ENCODE measurements at places on chromosomes 12 and 14.

DNA sequence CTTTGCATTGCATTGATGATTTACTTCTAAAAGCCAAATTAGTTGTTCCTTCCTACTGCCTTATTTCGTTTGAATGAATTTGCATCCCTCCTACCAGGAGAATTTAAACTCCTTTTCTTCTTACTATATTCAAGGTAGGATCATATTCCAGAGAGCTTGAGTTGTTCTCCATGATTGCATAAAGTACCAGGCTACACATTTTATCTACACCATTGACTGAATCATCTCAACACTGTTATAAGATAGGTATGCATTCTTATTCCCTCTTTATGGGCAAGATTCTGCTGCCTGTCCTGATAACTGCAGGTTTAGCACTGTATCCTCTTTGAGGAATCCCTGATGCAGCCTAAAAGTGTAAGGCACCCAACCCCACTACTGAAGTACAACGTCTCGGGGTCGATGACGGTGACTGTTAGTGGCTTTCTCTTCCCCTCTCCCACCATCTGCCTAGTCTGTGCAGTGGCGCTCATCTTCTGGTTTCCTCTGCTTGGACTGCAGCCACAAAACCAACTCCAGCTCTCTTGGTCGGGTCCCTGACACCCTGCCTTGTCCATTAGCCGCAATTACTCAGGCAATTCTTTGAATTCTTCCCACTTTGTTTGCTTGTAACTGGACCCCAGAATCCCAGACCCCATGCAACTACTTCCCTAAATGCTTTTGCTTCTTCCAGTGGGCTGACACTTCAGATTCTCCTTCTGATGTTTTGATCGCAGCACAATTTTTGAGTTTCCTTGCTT lies 44.4 kb upstream of the STXBP6 start:
- no peak for DNase-seq

GRCh38 chr12:101891462-101891971 lies 14.1 kb downstream of the DRAM1 start:
- DNase-seq, result peak; percentile 57

GRCh38 chr12:96397756-96398423 lies 2.3 kb downstream of the CDK17 start:
- DNase-seq, result no peak

DNA sequence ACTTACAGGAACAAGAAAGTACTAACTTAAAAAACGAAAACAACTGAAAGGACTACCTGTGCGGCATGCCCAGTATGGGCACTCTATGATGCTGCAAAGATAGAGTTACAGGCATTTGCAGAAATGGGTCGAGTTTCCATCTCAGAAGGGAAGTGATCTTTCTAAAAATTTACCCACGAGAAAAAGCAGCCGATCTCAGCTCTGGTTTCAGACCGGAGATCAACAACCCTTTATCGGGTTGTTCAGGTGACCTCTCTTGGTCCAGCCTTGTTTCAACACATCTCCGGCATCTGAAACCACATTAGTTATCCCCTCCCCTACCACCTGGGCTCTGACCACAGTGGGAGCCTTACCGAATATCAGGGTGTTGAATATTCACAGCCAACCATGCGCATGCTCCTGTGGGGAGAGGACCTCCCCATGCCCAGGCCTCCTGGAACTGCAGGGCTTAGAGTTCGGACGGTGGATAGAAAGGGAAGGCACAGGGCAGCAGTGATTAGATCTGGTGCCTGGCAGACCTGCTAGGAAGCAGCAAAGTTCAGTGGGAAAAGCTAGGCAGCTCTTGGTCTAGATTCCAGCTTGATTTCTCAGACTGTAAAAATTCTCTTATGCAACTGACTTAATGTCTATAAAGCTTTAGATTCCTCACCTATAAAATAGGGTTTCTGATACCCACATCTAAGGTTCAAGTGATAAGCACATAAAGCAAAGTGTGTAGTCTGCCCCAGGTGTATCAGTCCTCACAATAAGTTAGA lies 906.0 kb downstream of the VRK1 start:
- DNase-seq, result no peak

GRCh38 chr12:24664161-24664880 lies 284.6 kb downstream of the BCAT1 start:
- no peak for DNase-seq

DNA sequence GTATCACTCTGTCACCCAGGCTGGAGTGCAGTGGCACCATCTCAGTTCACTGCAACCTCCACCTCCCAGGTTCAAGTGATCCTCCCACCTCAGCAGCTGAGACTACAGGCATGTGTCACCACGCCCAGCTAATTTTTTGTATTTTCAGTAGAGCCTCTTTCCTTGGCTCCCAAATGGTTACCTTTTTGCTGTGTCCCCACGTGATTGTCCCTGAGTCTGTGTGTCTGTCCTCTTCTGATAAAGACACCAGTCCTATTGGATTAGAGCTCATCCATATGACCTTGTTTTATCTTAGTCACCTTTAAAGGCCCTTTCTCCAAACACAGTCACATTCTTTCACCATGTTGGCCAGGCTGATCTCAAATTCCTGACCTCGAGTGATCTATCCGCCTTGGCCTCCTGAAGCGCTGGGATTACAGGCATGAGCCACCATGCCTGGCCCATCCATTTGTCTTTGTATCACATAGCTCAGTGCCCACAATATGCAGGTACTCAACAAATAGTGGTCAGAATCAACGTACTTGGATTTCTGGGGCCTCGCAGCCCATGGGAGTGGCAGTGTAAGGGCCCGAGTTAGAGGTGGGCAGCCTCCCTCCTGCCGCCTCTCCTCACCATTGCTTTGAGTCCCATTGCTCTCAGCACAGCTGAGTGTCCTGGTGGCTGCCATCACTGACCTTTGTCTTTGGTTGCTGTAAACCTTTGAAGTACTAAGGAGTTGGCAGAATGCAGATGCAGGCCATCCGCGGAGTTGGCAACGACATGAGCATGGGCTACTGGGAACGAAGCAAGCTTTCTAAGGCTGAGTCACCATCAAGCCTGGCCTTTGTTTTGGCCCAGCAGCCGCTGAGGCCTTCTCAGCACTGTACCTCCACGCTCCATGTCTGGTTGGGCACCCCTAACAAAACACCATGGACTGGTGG lies 9.3 kb downstream of the TPCN1 start:
- peak; percentile 83 for DNase-seq

DNA sequence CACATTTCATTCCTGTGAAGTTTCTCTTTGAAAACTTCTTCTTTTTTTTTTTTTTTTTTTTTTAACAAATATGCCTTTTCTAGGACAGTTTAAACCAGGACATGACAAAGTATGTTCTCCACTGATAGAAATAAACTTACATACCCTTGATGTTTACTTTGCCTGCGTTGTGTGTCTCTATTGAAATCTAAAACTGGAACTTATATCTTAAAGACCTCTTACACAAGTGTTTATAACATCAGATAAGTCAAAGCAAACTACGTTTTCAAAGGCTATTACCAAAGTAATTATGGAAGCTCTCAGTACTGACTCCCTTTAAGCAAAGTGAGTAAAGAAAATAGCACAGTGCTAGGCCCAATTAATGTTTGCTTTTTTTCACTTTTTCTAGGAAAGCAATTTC lies 30.6 kb upstream of the ISM2 start:
- DNase-seq, result no peak

DNA sequence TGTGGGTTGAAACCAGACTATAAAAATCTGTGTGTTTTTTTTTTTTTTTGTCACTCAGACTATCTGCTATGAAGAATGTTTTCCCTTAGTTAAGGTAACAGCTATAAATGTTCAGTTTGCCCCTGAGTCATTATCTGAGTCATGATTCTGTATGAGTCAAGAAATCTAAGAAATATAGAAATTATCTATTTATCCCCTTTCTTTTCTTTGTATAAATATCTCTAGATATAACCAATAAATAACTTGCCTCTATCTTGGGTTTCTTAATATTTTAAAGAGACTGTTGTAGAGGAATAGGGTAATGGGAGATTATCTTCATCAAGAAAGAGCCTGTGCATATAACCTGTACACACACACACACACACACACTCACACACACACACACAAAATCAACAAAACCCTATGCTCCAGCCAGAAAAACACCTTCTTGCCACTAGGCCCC lies 161.7 kb upstream of the EEA1 start:
- DNase-seq, result no peak

DNA sequence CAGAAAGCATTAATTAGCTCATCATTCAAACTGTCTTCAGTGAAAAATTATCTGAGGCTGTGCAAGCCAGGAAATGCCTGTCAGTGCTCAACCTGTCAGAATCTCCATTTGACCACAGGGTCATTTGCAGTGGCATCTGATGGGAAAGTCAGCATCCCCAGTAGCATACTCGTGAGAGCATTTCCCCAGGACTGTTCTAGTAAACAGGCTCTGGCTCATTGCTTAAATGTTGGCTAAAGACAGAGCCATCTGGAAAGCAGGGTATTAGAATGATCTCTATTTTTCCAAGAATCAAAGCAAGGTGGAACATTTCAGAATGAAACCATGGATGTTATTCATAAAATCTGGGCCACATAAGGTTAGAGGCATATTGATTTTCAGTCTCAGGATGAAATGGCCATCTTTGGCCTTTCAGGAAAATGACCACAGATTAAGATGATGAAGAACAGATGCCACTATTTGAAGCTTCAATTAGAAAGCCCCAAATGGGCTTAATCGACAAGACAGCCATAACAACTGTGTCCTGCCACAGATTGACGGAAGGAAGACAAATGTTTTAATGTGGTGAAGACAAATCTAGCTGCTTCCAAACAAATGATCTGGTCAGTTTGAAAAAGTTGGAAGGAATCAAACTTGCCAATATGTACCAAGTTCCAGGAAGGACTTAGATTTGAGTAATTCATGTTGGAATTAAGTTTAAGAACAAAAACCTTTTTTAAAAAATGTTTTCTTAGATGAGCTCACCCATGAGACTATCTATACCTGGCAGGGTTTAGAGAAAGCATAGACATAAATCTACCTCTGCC lies 94.0 kb upstream of the FAR2 start:
- no peak for DNase-seq

- peak; percentile 67 for DNase-seq
Measured at GRCh38 chr14:74945261-74945851, 10.0 kb downstream of the PGF start.

DNA sequence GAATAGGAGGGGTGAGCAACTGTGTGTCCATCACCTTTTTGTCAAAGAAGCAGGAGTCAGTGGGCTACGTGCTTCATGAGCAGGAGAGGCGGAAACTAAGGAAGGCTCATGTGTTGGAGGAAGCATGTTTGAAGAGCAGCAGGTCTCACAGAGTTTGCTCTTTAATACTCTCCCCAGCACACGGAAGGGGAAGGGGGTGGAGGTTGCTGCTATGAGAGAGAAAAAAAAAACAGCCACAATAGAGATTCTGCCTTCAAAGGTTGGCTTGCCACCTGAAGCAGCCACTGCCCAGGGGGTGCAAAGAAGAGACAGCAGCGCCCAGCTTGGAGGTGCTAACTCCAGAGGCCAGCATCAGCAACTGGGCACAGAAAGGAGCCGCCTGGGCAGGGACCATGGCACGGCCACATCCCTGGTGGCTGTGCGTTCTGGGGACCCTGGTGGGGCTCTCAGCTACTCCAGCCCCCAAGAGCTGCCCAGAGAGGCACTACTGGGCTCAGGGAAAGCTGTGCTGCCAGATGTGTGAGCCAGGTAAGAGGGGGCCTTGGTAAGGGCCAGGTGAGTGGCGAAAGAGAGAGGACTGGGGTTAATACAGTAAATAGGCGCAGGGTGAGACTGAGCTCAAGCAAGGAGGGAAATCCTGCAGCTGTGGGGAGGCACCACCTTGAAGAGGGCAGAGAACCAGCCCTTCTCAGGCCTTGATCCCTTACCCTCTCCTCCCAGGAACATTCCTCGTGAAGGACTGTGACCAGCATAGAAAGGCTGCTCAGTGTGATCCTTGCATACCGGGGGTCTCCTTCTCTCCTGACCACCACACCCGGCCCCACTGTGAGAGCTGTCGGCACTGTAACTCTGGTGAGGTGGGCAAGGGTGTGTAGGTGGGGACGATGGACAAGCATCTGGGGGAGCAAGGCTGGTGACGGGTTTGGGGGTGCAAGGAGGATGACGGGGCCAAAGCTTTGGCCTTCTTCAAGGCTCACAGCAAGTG lies at the start of gene CD27:
Gene CD27, plus strand, starts transcription at position 252 of the 985 bp plus-strand sequence. Its CDS starts 141 bp downstream, at position 393.
- no peak for DNase-seq

GRCh38 chr12:70721216-70721615 lies 84.0 kb upstream of the PTPRB start:
- DNase-seq, result no peak

- no peak for DNase-seq
Measured at GRCh38 chr14:80108430-80108829, 102.9 kb downstream of the DIO2 start.

- no peak for DNase-seq
Measured at GRCh38 chr12:113796852-113797534, 169.1 kb downstream of the RBM19 start.

DNA sequence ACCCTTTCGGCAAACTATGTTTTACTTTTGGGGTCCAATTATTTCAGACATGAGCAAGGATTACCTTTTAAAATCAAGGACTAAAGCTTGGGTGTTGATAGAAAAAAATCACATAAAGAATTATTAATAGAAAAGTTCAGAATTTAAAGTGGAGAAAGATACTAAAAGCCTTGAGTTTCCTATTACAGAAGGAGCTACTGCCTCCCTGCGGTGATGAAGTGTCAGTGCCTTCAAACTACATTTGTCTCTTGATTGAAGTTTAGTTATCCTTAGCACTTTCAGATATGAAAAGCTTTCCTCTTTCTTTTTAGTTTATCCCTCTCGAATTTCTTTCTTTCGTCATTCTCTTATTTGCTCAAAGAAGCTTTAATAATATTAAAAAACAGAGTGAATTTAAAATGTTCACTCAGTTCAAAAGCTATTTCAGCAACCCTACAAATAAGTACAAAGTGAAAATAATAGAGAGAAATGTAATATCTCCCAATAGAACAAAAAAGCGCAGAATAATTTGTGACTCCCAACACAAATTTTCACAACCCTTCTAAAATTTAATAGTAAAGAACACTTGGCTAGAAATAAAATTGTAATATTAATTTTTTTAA lies 87.6 kb downstream of the SEC23A start:
- DNase-seq, result peak; percentile 66

DNA sequence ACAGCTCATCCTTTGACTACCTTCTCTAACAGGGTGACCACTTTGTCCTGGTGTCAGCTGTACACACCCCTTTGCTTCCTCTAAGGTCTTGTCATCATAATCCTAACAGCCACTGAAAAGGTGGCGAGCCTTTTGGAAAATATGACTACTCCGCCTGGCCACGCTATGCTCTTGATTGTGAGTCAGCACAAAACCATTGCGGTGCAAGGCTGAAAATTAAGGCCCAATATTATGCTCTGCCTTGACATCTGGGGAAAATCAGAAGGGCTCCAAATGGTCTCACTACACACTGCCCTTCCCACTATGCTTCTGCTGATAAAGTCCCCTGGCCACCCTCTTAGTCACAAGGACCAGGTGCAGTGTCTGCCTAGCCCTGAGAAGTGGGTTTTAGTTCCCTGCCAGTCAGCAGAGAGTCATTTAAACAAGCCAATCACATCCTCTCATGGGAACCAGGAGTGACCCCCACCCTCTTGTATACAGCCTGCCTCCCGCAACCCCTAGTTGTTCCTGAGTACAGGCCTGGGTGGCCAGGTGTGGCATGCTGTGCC lies 34.3 kb downstream of the FGD6 start:
- DNase-seq, result peak; percentile 60

- peak; percentile 18 for DNase-seq
Measured at GRCh38 chr12:106149096-106149784, 10.5 kb upstream of the NUAK1 start.

GRCh38 chr12:58238411-58238810 lies 297.0 kb downstream of the ATP23 start:
- DNase-seq, result no peak

- DNase-seq, result peak; percentile 3
Measured at GRCh38 chr14:93431036-93431670, 414 bp downstream of the UNC79 start.

- DNase-seq, result no peak
Measured at GRCh38 chr14:60565211-60565610, 56.3 kb downstream of the SIX6 start.
